ENCODE measurements at places on chromosomes 1 and 21. TPM values are rescaled to one million over a fixed set of nuclear protein-coding genes. Genes with fewer than 3 reads are reported as not detected.

DNA sequence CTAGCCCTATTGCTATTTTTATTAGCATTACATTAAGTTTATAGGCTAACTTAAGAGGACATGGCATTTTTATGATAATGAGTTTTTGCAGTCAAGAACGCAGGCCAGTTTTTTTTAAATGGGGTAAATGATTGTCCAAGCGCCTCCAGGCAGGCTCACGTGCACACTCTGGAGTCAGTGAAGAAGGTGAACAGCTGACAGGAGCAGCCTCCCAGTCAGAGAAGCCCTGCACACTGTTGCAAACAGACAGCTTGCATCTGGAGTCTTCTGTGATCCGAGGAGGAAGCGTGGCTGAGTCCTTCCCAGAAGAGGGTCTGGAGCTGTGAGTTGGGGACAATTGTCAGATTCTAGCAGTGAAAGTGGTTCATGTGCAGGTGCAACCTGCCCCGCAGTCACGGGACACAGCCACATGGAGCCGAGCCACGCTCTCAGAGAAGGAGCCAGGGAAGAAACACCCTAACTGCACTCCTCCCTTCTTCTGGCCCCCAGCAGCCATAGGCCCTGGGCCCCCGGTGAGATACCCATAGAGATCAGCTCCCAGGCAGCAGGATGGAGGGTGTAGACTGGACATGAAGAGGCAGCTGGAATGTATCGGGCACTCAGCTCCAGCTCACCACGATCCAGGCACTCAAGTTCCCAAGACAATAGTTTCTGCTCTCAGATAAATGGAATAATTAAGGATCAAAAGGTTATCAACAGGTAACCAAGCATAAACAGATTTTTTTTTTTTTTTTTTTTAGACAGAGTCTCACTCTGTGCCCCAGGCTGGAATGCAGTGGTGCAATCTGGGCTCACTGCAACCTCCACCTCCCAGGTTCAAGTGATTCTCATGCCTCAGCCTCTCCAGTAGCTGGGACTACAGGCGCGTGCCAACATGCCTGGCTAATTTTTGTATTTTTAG is 26.4 kb downstream of the CAPN2 start:
- peaks cover 6% of the 10 kb centered on the region for H3K4me1 ChIP-seq
- no peaks in the 10 kb centered on the region for H3K27me3 ChIP-seq
- H3K4me3 ChIP-seq: no peak overlapping the region
- H3K27ac ChIP-seq: no peak overlapping the region
- H3K36me3 ChIP-seq: peaks cover 4% of the 10 kb centered on the region

- H3K4me3 ChIP-seq: no peak overlapping the region
- peaks cover 5% of the 10 kb centered on the region for H3K27me3 ChIP-seq
- no peaks in the 10 kb centered on the region for H3K36me3 ChIP-seq
- DNase-seq: no peak
These were observed 94.7 kb upstream of the ERRFI1 start for GRCh38 chr1:8120693-8121260.

DNA sequence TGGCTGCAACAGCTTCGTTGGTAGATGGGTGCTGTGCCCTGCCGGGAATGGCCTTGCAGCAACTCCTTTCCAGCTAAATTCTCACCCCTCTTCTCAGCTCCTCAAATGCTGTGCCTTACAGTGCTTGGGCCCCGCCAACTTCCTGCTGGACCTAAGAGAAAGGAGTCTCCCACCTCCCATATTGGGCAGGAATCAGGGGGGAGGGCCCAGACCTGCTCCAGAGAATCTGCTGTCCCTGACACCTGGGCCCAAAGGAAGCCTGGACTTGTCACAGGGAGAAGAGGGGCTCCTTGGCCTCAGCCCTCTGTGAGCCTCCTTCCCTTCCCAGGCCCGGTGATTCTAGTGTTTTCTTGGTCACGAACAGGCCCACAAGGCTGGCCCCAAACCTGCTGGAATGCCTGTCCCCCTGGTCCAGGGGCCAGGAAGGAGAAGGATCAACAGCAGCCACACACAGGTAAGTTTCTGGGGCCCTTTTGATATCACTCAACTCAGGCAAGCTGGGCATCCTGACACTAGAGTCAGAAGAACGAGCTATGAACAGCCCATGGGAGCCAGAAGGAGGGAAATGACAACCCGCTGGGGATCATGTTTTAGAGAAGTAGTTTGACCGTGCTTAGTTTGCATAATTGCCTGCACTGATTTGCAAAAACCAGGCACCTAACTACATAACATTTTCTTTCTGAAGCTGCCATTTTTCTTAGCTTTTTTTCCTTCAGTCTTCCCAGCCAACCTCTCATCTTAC is 86.2 kb downstream of the CD247 start:
- peaks cover 31% of the 10 kb centered on the region for H3K36me3 ChIP-seq
- H3K4me1 ChIP-seq: peaks cover 49% of the 10 kb centered on the region
- no peak overlapping the region for H3K4me3 ChIP-seq
- H3K27ac ChIP-seq: peak overlapping the region; percentile 38

- H3K4me3 ChIP-seq: no peak overlapping the region
- H3K27me3 ChIP-seq: no peaks in the 10 kb centered on the region
- H3K27ac ChIP-seq: peak overlapping the region; percentile 60
- H3K36me3 ChIP-seq: peaks cover 38% of the 10 kb centered on the region
These were observed 171.6 kb upstream of the EDN2 start for GRCh38 chr1:41656068-41656467.

The ARHGAP30 gene
- total RNA-seq: 178 TPM

Data from activated CD4-positive, alpha-beta memory T cell treated with anti-CD3 and anti-CD28 coated beads for 36 hours (primary cell).